ENCODE measurements at places on chromosomes 3 and 15.

DNA sequence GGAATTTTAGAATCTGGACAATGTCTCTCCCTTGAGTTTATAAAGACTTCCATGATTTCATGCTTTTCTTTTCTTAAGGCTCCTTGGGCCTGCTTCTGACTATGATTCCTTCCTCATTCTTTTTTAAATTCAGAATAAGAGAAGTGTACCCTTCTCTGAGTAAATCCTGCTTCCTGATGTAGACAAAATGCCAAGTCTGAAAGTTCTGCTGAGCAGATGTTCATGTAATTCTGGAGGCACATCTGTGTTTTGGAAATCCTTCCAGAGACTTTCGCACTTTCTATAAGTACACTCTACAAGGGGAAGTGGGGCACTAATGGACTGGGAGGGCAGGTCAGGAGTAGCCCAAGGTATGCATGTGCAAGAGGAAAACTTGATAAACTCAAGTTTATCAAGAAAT is 24.8 kb downstream of the TPM1 start:
- no peak for DNase-seq

- no peak for DNase-seq
Observed at GRCh38 chr3:128001576-128001975, 50.7 kb upstream of the SEC61A1 start.

DNA sequence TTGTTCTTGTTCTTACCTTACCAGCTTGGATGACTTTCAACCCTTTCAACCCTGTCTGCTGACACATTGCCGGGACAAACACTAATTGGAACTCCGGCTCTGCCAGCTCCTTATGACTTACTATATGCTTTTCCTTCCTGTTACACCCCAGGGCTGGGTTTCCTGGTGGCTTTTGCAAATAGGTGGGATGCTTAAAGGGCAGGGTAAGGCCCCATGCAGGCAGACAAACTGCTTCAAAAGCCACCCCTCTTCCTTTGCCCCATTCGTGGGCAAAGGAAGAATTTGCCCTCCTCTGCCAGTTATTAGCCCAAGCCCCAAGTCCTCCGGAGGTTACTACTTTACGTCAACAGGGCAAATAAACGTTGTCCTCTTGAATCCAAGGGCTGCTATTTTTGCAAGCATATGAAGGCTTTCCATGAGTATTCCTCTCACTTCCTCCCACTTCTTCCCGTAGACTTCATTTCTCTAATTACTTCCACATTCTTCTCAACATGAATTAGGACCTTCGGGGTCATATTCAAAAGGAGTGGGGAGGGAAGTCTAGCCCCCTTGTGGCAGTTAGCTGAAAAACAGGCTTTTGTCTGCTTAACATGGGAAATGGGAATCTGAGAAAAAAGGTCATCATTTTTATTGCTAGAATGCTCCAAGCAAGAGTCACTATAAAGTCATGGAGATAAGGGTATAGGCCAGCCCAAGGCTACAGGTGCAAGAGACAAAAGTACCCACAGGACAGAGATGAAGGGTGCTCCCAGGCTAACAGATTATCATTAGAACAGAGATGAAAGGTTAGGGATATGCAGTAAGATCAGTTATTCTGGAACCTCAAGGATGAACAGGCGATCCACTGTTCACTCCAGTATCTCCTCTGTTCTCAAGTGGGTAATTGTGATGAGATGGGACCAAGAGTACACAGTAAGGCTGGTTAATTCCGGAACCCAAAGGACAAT is 56.3 kb upstream of the FSTL1 start:
- DNase-seq = no peak

DNA sequence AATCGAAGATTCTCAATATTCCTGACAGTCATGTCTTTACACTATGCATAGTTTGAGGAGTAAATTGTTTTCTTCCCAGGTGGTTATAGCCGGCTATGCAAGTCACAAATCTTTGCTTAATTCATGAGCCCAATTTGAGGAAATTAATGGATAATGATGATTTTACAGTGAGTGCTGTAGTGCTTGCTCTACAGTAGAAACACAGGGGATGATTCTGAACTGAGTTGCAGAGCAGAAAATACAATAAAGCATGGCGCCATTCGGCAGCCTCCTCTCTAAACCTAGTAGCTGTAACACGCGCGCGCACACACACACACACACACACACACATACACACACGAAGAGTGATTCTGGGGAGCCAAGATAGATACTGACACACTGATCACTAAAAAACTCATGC is 181.7 kb upstream of the DPH6 start:
- DNase-seq = no peak

GRCh38 chr15:63392361-63393009 is 10.8 kb upstream of the CA12 start:
- DNase-seq = no peak

GRCh38 chr15:57422113-57422754 is 45.9 kb downstream of the CGNL1 start:
- no peak for DNase-seq

DNA sequence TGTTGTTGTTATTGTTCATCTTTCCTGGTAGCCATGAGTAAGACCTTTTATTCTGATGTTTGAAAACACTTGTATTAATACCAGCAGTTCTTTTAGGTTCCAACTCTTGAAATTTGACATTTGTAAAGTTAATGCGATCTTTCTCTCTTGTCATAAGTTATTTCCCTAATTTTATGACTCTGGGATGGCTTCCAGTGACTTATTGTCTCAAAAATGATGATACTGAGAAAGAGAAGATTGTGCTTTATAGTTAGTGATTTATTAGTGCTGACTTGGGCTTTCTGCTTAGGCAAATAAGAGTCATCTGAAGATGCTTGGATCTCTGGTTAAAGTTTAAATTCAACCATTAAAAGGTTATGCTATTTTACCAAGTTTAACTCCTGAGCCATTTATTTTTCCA is 715.2 kb downstream of the GRM7 start:
- DNase-seq = no peak

GRCh38 chr15:50593761-50594160 is 47.3 kb upstream of the USP50 start:
- no peak for DNase-seq

DNA sequence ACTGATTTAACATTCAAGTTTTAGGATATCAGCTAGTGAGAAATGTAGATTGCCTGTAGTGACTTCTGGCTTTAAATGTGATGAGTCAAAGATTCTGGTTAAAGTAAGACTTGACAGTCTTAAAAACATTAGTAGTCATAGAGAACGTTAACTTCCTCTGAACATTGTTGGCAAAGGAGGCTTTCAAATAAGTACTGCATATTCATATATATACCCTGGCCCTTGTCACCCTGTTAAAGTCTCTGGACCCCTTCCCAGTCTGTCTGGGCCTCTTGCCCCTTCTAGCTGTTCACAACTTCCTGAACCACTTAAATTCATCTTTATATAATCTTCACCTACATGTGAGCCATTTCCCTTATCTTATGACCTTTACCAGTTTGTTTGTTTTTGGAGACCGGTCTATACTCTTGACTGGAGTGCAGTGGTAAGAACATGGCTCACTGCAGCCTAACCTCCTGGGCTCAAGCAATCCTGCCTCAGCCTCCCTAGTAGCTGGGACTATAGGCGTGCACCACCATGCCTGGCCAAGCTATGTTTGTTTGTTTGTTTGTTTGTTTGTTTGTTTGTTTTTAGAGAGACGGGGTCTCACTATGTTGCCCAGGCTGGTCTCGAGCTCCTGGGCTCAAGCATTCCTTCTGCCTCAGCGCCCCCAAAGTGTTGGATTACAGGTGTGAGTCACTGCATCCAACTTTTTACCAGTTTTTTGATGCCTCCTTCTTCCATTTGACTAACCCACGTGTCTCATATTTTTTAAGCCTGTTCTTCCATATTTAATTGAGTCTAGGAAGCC is 64.4 kb upstream of the CRTC3 start:
- DNase-seq = no peak

GRCh38 chr3:76842216-76842615 is 197.7 kb upstream of the ROBO2 start:
- DNase-seq = no peak

DNA sequence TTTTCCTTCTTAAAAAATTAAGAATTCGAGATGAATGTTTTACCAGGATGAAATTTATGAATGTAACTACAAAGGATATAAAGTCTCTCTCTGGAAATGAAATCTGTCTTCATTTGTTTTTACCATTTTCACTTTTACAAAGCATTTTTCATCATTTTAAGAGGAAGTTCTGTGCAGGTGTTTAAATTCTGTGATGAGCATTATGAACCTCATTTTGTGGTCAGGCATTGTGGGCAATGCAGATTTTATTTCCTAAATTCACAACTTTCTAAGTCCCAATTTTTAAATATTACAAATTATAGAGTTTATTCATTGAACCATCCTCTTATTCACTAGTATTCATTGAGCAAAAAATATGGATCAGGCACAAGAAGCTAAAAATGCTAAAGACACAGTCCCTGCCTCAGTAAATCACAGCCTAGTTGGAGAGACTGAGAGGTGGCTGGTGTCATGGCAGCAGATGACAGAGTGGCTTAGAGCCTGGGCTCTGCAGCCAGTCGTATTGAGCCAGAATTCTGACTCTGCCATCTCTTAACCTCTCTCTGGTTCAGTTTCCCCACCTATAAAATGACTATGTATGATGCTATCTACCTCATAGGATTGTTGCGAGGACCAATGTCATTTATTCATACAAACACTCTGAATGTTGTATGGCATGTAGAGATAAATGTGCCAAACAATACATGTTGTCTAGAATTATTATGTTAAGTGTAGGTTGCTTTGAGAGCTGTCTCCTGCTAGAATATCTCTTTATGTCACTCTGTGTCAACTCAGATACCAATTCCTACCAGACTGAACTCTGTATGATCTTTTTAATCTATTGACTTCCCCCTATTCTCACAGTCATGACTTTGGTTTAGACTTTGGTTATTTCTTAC is 7.5 kb upstream of the TGFBR2 start:
- DNase-seq = no peak

- no peak for DNase-seq
Observed at GRCh38 chr3:13028010-13028821, 45.0 kb downstream of the IQSEC1 start.

DNA sequence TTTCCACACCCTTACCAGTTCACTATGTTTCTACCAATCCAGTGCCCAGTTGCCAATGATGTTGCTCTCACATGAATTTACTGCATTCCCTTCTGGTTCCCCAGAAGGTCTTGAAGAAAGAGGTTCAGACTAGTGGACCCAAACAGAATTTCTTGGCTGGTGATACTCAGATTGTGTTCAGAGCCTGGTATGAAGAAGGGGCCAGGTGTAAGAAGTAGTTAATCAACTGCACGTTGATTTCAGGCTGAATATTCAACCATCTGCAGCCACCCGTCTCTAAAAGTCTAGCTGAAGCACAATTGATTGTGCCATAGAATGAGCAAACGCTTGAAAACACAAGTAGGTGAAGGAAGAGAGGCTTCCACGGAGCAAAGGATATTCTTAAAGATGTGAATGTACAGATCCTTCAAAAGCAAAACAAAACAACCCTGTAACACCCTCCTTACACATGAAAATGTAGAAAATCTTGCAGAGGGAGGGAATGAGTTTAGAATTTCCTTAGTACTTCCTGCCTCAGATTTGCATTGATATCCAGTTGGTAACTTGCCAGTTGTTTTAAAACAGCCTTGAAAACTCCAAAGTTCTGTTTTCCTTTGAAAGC is 4.7 kb downstream of the RBMS3 start:
- no peak for DNase-seq

DNA sequence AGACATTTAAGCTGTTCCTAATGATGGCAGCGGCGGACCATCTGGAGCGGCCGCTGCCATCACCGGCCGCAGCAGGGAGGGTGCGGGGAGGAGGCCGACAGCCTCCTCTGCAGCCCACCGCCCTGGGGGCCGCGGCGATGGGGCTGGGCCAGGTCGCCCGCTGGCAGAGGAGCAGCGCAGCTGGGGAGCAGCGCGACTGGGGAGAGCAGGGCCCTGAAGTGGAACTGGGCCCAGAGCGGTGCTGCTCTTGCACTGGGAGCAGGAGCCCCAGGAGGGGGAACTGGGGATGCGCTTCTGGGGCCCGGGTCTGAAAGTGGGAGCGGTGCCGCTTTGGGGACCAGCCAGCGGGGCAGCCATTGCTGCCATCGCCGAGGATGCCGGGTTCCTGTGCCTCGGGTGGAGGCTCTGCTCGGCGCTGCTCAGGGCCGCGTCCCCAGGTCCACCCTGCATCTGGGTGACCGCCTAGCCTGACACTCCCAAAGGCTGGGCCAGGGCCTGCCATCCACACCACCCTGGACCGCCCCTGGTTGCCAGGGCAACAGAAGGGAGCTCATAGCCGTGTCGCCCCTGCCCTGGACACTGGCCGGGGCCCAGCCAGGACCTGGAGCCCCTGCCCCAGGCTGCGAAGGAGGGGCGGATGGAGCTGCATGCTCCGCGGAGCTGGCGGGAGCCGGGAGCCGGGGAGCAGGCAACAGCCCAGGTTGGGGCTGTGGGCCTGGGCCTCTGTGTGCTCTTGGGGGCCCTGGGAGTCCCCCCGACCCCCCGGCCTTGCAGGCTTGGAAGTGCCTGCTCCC is 15.5 kb upstream of the PLA2G4E start:
- no peak for DNase-seq

DNA sequence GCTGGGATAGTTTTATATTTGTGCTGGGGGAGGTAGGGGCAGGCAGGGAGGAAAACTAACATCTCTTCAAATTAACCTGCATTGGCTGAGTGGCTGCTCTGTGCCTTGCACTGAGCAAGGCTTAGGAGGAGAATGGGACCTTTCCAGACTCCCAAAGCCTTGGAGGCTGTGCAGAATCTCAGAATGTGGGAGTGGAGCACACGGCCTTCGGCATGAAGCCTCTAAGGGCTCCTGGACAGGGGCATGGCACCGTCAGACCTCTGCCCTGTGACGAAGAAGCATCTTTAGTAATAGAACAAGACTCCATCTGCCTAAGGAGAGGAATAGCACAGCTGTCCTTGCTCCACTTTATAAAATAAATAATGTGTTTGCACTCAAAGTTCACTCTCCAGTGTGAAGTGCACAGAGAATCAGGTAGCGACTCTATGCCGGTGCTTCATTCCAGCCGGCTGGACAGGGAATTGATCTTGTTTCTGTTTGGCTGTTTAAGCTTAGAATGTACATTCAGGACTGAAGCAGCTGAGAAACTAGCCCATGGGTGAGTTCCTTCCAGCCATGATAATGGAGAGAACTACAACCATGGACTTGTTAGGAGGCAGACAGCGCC is 228.5 kb upstream of the ADAMTS9 start:
- no peak for DNase-seq

GRCh38 chr3:41035456-41036022 is 163.8 kb upstream of the CTNNB1 start:
- DNase-seq = no peak

GRCh38 chr3:192980632-192981031 is 63.0 kb upstream of the MB21D2 start:
- no peak for DNase-seq

DNA sequence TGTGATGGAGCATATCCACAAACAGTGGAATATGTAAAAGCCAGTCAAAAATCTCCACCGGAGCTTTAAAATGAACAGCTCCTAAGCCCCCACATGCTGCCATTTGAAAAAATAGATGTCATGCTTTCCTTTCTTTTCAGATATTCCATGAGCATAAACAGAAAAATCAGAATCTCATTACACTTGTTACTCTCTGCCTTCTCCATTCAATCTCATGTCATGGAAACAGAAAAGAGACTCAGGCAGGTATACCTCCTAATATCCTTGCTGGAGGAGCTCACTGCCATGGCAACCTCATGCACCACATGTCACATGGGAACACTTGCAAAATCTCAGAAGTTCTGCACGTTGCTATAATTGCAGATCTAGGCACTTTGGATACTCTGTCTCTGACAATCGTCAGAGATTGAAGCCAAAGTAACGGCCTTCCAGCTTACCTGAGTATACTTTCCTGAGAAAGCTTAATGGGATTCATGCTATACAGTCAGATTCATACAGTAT is 317.0 kb upstream of the ADAMTS9 start:
- no peak for DNase-seq

Data from stimulated activated effector memory CD8-positive, alpha-beta T cell treated with anti-CD3 and anti-CD28 coated beads, Interleukin-12 subunit alpha, Interleukin-12 subunit beta, amount 100 ng/mL, for 72 hours (primary cell).